ENCODE measurements at places on chromosomes 5 and 9.

DNA sequence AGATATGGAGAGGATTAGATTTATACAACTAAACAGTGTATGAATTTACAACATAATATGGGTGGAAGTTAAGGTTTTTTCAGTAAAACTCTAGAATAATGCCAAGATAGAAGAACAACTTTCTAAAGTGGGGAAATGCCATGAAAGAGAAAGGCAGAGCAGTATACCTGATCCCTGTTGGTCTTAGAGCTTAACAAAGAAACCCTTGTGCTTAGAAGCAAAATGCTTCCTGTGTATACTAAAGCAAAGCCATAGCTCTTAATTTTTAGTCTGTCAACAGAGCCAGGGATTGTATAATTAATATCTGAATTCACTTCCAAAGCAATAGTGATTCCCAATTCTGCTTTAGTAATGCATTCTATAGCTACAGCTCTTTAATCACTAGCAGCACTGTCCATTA is 14.4 kb downstream of the C9orf85 start:
- no peak for DNase-seq

DNA sequence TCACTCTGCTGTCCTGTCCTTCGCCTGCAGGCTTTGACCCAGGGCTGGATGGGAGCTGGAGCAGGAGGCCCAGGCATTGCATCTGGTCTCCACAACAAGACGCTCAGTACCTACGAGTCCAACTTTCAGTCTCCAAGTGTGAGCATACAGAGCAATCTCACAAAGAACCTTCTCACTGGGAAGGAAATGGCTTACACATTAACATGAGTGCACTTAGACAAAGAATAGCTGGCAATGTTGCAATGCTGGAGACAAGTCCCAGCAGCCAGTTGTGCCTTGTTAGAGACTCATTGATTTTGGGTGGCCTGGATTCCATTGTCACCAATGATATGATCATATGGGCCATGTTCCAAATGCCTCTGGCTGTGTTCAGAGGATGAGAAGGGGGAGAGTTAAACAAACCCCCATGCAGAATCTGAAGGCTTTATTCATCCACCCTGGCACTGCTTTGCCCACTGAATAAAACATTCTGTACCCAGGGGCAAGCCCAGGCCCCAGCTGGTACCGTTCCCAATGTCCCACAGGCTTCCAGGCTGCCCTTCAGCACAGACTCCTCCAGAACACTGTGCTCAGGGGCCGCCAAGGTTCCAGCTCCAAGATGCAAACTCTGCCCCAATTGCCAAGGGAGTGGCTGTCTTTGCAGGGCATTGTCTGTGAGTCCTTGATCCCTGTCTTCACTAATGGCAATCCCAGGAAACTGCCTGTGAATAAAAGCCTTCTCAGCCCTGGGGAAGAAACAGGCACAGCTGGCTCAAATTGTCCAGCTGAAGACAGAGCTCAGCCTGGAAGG is 185.5 kb downstream of the HSD17B3 start:
- DNase-seq, result no peak

DNA sequence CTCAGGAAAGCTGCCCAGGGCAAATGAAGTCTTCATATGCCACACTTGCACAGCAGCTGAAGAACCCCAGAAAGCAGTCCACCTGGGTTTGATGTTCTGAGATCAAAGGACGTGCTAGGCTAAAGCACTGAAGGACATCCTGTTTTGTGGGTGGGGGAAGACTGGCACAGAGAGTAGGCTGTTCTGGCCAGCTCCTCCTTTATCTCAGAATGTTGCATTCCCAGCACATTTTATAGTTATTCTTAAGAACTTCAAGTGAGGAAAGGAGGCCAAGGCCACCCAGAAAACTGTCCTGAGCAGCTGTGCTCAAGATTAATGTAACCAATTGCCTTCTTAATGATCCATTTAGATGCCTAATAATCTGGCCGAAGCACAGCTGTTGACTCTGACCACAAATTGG is 10.9 kb downstream of the SHOC1 start:
- no peak for DNase-seq

DNA sequence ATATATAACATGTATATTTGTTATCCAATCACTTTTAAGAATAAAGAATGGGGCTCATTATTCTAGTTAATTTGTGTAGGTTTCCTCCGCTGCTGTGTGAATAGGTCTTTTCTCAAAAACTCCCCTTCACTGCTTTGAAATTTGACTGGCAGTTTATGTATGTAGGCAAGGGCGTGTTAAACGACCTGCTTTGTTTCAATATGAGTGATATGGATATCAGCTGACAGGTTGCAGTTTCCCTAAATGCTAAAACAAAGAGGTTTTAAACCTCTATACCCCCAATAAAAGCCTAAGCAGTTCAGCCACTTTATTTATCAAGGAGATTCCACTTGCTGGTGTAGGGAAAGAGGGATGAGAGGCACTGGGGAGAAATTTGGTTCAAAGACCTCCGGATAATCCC is 159.6 kb downstream of the TMEM167A start:
- no peak for DNase-seq

- DNase-seq, result no peak
These were observed 271 bp downstream of the NOL8 start for GRCh38 chr9:92324889-92325268.

GRCh38 chr5:115246361-115246991 is 16.2 kb downstream of the PGGT1B start:
- no peak for DNase-seq

DNA sequence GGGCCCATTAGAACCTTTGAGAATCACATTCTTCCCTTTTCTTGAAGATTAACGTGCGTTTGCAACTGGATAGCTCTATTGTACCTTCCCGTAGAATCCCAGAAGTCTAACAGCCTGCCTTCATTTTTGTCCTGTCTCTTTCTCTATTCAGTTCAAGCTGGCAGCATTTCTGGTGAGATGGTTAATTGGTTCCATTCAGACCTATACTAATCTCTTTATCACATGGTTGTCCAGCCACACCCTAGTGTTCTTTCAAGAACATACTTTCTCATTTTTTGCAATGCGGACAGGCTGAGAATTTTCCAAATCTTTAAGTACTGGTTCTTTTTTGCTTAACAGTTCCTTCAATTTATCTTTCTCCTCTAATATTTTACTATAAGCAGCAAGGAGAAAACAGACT is 26.0 kb downstream of the NUTM2F start:
- no peak for DNase-seq

DNA sequence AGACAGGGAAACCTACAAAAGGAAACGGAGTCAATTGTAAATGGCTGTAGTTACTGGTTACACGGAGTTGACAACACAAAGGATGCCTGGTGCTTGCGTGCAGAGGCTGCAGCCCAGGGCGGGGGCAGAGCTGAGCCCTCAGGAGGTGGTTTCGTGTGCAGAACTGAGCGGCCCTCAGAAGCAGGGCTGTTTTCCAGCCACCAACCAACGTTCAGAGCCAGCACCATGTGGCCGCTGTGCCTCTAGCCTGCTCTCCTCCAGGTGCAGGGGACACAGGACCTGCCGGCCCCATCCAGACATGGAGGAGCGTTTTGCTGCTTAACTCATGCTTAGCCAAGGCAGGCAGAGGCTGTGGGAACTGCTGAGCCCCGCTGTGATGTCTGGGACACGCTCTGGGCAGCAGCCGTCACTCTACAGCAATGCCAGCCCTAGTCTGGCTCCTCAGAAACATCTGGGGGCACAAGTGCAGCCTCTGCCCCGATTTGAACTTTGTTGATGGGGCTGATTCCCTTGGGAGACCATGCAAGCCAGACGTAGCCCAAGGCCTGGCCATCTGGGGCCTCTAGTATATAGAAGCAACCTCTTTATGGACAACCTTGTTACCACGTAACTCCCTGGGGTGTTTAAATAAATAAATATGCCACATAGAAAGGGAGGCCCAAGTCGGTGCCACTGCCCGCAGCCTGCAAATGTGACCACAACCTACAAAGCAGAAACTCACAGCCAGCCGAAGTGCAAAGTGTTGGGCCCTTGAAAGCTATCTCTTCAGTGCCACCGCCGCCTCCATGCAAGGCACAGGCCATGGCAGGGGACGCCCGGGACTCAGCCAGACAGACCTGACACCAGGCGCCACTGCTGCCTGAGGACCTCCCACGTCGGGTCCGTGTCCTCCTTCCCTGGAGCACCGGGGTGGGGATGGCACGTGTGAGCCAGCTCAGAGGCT is 42.1 kb downstream of the NKD2 start:
- no peak for DNase-seq

- DNase-seq, result peak; percentile 65
These were observed 2.2 kb downstream of the DUSP1 start for GRCh38 chr5:172768573-172769341.

GRCh38 chr9:86324308-86324707 is 29.9 kb downstream of the TUT7 start:
- DNase-seq, result no peak

DNA sequence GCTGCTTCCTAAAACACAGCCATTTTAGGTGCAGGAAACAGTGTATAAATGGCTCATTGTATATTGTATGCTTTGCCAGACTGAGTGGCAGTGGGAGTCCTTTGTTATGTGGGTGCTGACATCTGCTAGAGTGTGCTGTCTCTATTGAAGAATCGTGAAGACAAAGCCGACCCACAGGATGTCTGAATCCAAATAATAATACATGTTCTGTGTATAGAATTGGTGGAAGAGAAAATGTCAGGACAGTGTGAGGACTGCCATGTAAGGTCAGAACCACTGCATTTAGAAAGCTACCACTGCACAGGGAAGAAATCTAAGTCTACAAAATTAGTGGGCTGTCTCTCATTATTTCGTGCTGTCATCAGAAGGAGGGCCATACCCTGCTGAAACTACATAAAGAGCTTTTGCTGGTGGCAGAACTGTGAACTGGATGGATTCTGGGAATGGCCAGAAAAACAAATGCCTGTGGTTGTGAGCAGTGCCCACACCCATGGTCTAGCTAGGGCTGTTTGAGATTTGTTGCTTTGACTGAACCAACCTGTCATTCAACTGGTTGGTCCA is 2.5 kb downstream of the IL7R start:
- no peak for DNase-seq

DNA sequence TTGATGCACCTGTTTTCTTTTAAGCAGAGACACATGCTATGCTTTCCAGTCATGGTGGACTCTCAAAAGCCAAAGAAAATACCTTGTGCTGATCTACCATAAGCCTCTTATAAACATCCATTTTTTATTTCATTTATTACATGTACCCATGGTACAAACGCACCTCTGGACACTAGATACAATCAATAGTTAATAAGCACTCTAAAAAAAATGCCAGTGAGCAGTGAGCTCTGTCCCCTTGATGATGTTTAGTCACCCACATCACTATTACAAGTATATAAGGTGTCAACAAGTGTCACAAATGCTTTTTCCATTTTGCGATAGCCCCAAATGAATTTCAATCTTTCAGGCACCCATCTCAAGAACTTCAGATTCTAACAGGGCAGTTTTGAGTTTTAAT is 5.9 kb downstream of the KLF4 start:
- DNase-seq, result no peak

DNA sequence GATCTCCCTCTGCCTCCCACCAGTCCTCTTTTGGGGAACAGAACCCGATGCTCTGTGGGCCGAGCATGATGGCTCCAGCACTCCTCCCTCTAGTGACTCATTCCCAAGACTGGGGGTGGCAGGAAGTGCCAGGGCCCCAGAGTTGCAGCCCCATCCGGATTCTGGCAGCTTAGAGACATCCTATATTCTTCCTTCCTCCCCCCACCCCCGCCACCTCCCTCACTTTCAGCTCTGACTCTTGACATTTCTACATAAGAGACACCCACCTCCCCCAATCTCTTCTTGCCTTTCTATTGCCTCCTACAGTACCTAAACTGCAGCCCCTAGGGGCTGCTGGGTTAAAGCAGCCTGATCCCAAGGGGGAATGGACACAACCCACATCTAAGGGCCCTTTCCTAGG is 47.1 kb upstream of the MATR3 start:
- DNase-seq, result peak; percentile 43

GRCh38 chr9:5870691-5871090 is 20.0 kb upstream of the MLANA start:
- peak; percentile 11 for DNase-seq

GRCh38 chr5:10583663-10584572 is 20.0 kb downstream of the ANKRD33B start:
- no peak for DNase-seq

DNA sequence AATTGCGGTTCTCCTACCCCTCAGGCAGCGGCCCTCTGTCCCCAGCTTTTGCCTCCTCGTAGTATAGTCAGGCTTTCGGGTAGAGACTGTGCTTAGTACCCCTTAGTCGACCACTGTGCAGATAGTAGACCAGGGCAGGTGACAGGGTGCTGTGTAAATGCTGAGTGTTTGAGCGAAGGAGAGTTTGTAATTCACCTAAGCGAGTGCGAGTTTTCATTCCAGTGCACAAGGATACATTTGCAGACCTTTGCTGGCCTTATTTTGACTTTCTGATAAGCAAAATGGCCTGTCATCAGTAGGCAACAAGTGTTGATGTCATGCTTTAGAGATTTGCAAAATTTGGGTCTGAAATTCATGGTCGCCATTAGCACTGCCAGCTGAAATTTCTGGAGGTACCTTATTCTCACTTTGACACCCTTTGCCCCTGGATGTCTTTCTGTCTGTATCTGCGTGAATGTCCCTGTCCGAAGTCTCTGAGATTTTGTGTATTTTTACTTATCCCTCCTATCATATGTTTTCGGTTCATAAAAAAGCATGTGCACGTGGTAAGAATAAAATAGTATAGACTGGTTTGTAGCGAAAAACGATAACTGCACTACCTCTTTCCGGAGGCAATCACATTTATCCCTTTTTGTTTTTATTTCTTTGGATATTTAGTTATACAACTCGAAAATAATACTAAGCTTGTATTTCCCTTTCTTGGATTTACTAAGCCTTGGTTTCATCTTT is 1.9 kb downstream of the LMNB1 start:
- no peak for DNase-seq

- DNase-seq, result no peak
These were observed 30.4 kb downstream of the CSF2 start for GRCh38 chr5:132103969-132104391.

- peak; percentile 43 for DNase-seq
These were observed 129.2 kb downstream of the LIFR start for GRCh38 chr5:38426986-38427950.

GRCh38 chr9:82052081-82052480 is 63.5 kb downstream of the SPATA31D1 start:
- DNase-seq, result no peak

GRCh38 chr9:4640027-4640426 is 22.1 kb upstream of the PLPP6 start:
- DNase-seq, result peak; percentile 29

DNA sequence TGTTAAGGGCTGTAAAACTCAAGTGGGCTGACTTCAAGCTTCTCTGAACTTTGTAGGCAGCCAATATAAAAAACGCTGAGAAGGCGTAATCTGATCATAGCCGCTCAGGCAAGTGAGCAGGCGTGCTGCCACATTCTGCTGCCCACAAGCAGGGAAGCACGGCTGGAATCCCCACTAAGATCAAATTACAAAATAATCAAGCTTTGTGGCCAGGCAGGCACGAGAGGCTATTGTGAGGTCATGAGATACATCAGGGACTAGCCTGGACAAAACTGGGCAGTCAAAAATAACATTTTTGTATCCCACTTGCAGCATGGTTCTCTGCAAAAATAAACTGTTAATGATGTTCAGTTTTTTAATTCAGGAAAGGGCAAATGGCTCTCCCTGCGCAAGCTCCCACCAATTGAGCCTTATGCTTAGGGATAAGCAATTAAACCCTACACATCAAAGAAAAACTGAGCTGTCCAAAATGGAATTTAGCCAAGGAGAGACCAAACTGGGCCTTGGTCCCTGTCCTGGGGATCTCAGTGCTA is 64.0 kb downstream of the POU5F2 start:
- peak; percentile 90 for DNase-seq

- DNase-seq, result no peak
These were observed 97.8 kb downstream of the MAST4 start for GRCh38 chr5:66694036-66694435.

GRCh38 chr9:127347831-127348776 is 48.9 kb upstream of the SLC2A8 start:
- peak; percentile 55 for DNase-seq

Data from brain microvascular endothelial cell (primary cell).